Stimulated activated CD4-positive, alpha-beta T cell treated with anti-CD3 and anti-CD28 coated beads, Interleukin-15, amount 100 ng/mL, for 1 hour (primary cell): ENCODE measurements at places on chromosomes 7 and 10.

GRCh38 chr10:68989317-68989990 lies 851 bp downstream of the KIFBP start:
- DNase-seq, result no peak

DNA sequence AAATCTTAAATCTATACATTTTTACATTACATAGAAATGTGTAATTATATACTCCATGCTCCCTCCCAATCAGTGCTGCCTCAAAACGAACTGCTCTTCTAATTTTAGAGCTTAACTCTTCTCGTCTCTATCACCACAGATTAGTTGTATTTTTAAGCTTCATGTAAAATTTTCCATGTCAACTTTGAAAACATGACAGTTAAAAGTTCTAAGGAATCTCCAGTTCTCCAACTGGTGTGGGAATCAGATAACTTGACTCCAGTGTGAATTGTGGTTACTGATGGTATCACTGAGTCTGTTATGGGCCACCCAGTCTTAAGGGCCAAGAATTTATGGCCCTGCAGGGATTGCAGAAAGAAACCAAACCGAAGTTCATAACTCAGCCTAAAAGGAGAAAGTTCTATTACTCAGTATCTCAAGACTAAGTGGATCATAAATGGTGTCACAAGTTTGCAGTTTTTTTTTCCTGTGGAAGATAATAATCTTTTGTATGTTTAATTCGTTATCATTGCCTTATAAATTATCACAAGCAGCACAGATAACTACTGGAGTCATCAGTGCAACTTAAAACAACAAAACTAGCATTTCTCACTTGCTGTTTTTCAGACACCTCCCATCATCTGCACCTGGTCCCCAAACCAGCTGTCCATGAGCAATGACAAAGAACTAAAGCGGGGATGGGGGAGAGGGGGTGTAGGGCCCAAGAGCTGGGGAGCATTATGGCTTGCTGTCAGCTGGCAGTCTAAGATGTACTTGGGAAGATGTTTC lies 31.5 kb upstream of the KMT2E start:
- DNase-seq, result no peak

GRCh38 chr10:61993711-61994401 lies 92.4 kb downstream of the ARID5B start:
- no peak for DNase-seq

DNA sequence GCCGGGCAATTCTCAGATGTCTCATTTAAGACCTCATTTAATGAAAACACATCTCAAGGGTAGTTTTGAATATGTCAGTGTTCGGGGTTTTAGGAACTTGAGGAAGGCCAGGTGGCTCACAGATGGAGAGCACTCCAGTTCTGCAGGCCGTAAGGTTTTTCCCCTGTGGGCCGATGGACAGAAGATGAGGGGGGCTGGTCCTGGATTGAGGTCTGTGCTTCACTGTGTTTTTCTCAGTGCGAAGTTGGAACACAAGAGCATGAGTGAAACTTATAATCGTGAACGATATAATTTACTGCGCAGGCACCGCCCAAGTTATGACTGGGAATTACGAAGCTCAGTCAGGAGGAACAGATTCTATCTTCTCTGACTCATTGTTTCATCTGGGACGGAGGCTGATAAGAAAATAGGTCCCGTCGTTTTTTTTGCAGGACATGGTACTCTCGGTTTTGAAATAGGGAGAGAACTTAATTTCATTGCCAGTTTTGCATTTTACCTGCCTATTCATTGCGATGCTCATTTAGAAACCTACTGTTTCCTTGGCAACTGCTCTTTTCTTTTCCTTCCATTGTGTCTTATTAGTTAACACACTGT lies 591.0 kb upstream of the PFKP start:
- DNase-seq, result no peak
